T-helper 17 cell (primary cell): ENCODE measurements at places on chromosomes 12 and 14.
A peak's percentile ranks its signal among the peaks of the same experiment; 100 is the strongest.

- no peaks in the 10 kb centered on the region for H3K36me3 ChIP-seq
- H3K4me1 ChIP-seq, result peaks cover 2% of the 10 kb centered on the region
Measured at GRCh38 chr14:93741556-93742230, 46.6 kb downstream of the PRIMA1 start.

DNA sequence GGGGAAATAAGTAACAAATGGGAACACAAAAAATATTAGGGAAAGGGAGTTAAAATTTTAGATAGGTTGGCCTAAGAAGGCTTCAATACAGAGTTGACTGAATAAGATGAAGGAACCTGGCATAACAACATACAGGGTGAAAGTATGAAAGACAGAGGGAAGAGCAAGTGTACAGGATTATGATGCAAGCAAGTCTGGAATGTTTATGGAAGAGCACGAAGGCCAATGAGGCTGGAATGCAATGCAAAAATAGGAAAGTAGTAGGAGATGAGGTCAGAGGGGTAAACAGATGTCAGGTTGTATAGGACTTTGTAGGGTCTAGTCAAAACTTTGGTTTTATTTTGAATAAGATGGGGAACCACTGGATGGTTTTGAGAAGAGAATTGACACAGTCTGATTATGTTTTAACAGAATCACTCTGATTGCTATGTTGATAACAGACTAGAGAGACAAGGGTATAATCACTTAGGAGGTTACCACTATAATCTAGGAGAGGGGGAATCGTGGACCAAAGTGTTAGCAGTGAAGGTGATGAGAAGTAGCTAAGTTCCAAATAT lies 96.8 kb downstream of the OSBPL8 start:
- H3K4me1 ChIP-seq, result peaks cover 27% of the 10 kb centered on the region
- no peaks in the 10 kb centered on the region for H3K27me3 ChIP-seq
- no peak overlapping the region for H3K27ac ChIP-seq
- no peak for DNase-seq
- H3K4me3 ChIP-seq, result no peak overlapping the region
- H3K36me3 ChIP-seq, result peaks cover 2% of the 10 kb centered on the region

DNA sequence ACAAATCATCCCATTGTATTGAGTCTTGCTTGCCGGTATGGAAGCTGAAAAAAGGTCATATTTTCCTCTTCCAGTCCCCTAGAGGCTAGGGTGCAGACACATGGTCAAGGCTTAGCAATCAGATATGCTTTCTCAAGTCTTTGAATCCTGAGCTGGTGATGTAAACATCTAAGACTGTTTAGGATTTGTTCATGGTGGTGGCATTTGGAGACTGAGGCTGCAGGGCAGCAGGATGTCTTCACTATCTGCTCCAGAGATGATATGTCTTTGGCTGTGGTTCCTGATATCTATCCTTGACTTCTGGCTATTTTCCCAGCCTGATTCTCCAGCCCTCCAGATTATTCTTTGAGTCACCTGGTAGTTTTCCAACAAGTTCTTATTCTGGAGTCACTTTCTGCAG lies 50.5 kb upstream of the DACT1 start:
- DNase-seq, result no peak
- peaks cover 4% of the 10 kb centered on the region for H3K27me3 ChIP-seq
- H3K4me3 ChIP-seq, result no peak overlapping the region
- H3K27ac ChIP-seq, result no peak overlapping the region
- no peaks in the 10 kb centered on the region for H3K4me1 ChIP-seq

- H3K36me3 ChIP-seq, result no peaks in the 10 kb centered on the region
- no peaks in the 10 kb centered on the region for H3K27me3 ChIP-seq
- H3K4me3 ChIP-seq, result no peak overlapping the region
- H3K4me1 ChIP-seq, result no peaks in the 10 kb centered on the region
- H3K27ac ChIP-seq, result no peak overlapping the region
Measured at GRCh38 chr12:79006306-79006705, 141.7 kb downstream of the SYT1 start.

GRCh38 chr14:60925286-60925685 lies 55.6 kb downstream of the TRMT5 start:
- no peak overlapping the region for H3K27ac ChIP-seq
- H3K27me3 ChIP-seq, result no peaks in the 10 kb centered on the region
- no peak overlapping the region for H3K4me3 ChIP-seq

GRCh38 chr12:65638324-65638723 lies 186.0 kb upstream of the HMGA2 start:
- H3K4me3 ChIP-seq, result no peak overlapping the region
- H3K36me3 ChIP-seq, result no peaks in the 10 kb centered on the region
- H3K27ac ChIP-seq, result no peak overlapping the region
- no peak for DNase-seq
- no peaks in the 10 kb centered on the region for H3K27me3 ChIP-seq
- H3K4me1 ChIP-seq, result no peaks in the 10 kb centered on the region

GRCh38 chr14:22464422-22465142 lies 124.4 kb downstream of the DAD1 start:
- H3K36me3 ChIP-seq, result no peaks in the 10 kb centered on the region
- no peaks in the 10 kb centered on the region for H3K27me3 ChIP-seq
- H3K4me1 ChIP-seq, result no peaks in the 10 kb centered on the region
- no peak overlapping the region for H3K4me3 ChIP-seq
- no peak for DNase-seq

GRCh38 chr12:42716491-42716891 lies 126.9 kb upstream of the PRICKLE1 start:
- no peak overlapping the region for H3K4me3 ChIP-seq
- no peak overlapping the region for H3K27ac ChIP-seq
- H3K27me3 ChIP-seq, result no peaks in the 10 kb centered on the region
- no peaks in the 10 kb centered on the region for H3K4me1 ChIP-seq

GRCh38 chr14:102516531-102517391 lies 7.2 kb upstream of the ANKRD9 start:
- H3K4me1 ChIP-seq, result peaks cover 6% of the 10 kb centered on the region
- no peaks in the 10 kb centered on the region for H3K27me3 ChIP-seq
- DNase-seq, result peak; percentile 67
- H3K27ac ChIP-seq, result no peak overlapping the region
- H3K4me3 ChIP-seq, result peak overlapping the region; percentile 91

- H3K27ac ChIP-seq, result peak overlapping the region; percentile 27
- DNase-seq, result no peak
- H3K27me3 ChIP-seq, result no peaks in the 10 kb centered on the region
- no peak overlapping the region for H3K4me3 ChIP-seq
- peaks cover 34% of the 10 kb centered on the region for H3K4me1 ChIP-seq
Measured at GRCh38 chr12:104699489-104700190, 242.9 kb downstream of the CHST11 start.

GRCh38 chr12:2179953-2180736 lies 127.4 kb downstream of the CACNA1C start:
- H3K27me3 ChIP-seq, result peaks cover 75% of the 10 kb centered on the region
- peaks cover 4% of the 10 kb centered on the region for H3K36me3 ChIP-seq
- H3K4me1 ChIP-seq, result peaks cover 7% of the 10 kb centered on the region
- no peak overlapping the region for H3K27ac ChIP-seq

GRCh38 chr14:24422694-24423601 lies 6.5 kb downstream of the CBLN3 start:
- peaks cover 2% of the 10 kb centered on the region for H3K36me3 ChIP-seq
- H3K4me1 ChIP-seq, result peaks cover 21% of the 10 kb centered on the region
- H3K27me3 ChIP-seq, result peaks cover 9% of the 10 kb centered on the region
- H3K4me3 ChIP-seq, result no peak overlapping the region

DNA sequence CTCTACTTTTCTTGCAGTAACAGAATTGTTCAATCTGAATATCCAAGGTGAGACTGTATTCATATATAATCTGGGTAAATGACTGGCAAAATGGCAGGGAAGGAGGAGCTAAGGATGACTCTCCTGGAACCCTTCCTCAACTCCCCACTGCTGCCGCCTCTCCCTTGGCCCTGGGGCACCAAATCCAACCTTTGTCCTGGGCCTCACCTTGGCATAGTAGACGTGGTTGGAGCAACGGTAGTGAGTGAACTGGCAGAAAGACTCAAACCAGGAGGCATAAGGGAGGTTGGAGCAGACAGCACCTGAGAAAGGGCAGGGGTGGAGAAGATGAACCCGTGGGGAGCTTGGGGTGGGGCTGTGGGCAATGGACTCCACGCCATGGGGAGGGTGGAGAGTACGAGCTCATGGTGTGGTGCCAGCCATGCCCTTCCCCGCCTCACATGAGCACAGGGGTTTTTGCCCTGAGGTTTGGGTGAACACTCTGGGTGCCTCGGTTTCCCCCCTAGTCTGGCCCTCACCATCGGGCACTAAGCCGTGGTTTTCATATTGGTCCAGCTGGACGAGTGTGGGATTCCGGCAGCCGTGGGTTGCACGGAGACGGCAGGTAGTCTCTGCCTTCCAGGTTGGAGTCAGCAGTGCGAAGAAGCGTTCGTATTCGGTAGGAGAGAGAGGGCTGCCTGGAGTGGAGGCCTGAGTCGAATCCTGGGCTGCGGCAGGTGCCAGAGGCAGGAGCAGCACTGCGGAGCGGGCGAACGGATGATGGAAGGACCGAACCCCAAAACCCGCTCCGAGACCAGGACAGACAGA lies 753 bp downstream of the ACRBP start:
- peaks cover 14% of the 10 kb centered on the region for H3K4me1 ChIP-seq
- no peak overlapping the region for H3K27ac ChIP-seq
- H3K36me3 ChIP-seq, result peaks cover 8% of the 10 kb centered on the region
- DNase-seq, result no peak
- peak overlapping the region; percentile 83 for H3K4me3 ChIP-seq

DNA sequence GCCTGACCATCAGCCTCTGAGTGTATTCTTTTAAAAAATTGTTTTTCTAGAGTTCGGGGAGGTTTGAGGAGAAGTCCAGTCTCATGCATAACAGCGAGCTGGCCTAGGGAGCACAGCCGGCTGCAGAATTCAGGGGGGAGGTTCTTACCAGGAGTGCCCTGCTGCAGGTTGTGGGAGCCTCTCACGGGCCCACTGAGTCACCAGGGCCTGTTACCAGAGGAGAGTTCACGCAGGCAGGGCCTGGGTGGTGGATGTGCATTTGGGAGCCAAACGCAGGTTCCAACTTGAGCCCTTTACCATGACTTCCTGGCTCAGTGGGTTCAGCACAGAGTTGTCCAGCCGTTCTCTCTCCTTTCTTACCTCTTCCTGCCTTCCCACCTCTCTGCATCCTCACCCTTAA lies 14.4 kb downstream of the CD9 start:
- H3K27me3 ChIP-seq, result peaks cover 28% of the 10 kb centered on the region
- H3K36me3 ChIP-seq, result peaks cover under 1% of the 10 kb centered on the region
- no peak overlapping the region for H3K4me3 ChIP-seq
- H3K4me1 ChIP-seq, result peaks cover 5% of the 10 kb centered on the region
- no peak for DNase-seq

GRCh38 chr12:10073261-10073660 lies 25.5 kb downstream of the CLEC1A start:
- H3K27me3 ChIP-seq, result peaks cover 58% of the 10 kb centered on the region
- H3K27ac ChIP-seq, result no peak overlapping the region
- no peaks in the 10 kb centered on the region for H3K4me1 ChIP-seq
- no peaks in the 10 kb centered on the region for H3K36me3 ChIP-seq

- peaks cover 29% of the 10 kb centered on the region for H3K27me3 ChIP-seq
- H3K4me3 ChIP-seq, result no peak overlapping the region
- no peak for DNase-seq
- H3K36me3 ChIP-seq, result peaks cover 3% of the 10 kb centered on the region
- no peak overlapping the region for H3K27ac ChIP-seq
Measured at GRCh38 chr12:120350576-120351350, 18.2 kb downstream of the MSI1 start.

- no peak overlapping the region for H3K4me3 ChIP-seq
- DNase-seq, result no peak
- H3K4me1 ChIP-seq, result no peaks in the 10 kb centered on the region
- no peaks in the 10 kb centered on the region for H3K36me3 ChIP-seq
- no peaks in the 10 kb centered on the region for H3K27me3 ChIP-seq
- no peak overlapping the region for H3K27ac ChIP-seq
Measured at GRCh38 chr12:105761075-105761474, 377.7 kb downstream of the NUAK1 start.

DNA sequence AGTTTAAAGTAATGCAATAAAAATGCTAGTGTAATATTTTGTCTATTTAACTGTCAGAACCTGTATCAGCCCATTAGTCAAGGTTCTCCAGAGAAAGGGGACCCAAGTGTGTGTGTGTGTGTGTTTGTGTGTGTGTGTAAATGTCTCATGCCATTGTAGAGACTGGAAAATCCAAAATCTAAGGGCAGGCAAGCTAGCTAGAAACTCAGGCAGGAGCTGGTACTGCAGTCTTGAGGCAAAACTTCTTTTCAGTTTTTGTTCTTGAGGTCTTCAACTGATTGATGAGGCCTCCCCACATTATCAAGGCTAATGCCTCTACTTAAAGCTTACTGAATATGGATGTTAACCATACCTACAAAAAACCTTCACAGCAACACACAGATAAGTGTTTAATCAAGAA lies 126.7 kb downstream of the PRKD1 start:
- no peaks in the 10 kb centered on the region for H3K4me1 ChIP-seq
- no peaks in the 10 kb centered on the region for H3K27me3 ChIP-seq
- H3K36me3 ChIP-seq, result no peaks in the 10 kb centered on the region
- no peak overlapping the region for H3K4me3 ChIP-seq

DNA sequence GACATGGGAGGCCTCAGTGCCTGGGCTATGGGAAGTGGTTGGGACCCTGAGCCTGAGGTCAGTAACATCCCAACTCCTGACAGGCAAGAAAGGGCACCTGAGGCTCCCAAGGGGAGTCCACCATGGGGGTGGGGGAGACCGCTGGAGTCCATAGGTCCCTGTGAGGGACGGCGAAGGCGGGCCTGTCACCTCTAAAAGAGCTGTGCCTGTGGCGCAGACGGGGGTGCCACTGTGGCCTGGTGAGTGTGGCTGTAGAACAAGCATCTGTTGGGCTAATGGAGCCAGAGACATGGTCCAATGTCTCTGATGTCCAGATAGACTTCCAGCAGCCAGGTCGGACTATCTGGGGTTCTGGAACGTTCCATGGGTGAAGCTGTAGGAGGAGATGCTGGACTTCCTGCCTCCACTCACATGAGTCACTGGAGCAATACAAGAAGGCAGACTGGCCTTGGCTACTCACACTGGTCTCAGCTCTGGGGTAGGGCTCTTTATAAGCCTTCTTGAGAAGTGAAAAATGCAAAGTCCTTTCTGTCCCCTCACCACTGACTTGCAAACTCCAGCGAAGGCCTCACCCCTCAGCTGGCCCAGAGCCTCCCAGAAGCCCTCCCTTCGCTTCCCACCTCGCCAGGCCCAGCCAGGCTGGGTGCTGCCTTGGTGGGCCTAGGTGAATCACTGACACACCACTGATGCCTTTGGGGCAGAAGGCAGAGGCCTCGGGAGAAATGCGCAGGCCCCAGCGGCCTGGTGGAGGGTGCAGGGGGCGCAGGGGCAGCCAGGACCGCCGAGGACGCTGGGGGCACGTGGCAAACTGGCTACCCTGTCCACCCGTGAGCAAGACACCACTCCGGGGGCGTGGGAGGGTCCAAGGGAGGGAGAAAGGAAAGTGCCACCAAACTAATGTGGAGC lies 1.1 kb upstream of the TRAF3 start:
- peak overlapping the region; percentile 93 for H3K27ac ChIP-seq
- peaks cover 33% of the 10 kb centered on the region for H3K4me1 ChIP-seq
- DNase-seq, result no peak
- H3K27me3 ChIP-seq, result peaks cover 1% of the 10 kb centered on the region

DNA sequence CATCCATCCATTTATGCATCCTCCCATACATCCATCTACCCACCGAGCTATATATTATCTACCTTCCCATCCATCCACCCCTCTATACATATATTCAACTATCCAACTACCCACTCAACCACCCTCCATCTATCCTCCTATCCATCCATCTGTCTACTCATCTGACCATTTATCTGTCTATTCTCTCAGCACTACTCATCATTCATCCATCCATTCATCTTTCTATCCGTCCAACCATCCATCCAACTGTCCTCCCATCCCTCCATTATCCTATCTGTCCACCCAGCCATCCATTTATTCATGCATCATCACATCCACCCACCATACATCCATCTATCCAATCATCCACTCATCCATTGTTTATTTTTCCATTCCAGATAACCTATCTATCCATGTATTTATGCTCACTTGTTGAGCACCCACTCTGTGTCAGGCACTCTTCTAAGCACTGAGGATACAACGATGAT lies 11.5 kb downstream of the ASB2 start:
- H3K4me1 ChIP-seq, result peaks cover 45% of the 10 kb centered on the region
- no peak overlapping the region for H3K4me3 ChIP-seq
- DNase-seq, result no peak
- no peaks in the 10 kb centered on the region for H3K36me3 ChIP-seq
- peak overlapping the region; percentile 96 for H3K27ac ChIP-seq
- no peaks in the 10 kb centered on the region for H3K27me3 ChIP-seq
